NCI-H1105 (cell line): ENCODE measurements at places on chromosomes 12 and 14.

GRCh38 chr12:14913381-14913781 is 25.0 kb downstream of the ERP27 start:
- no peak for DNase-seq

DNA sequence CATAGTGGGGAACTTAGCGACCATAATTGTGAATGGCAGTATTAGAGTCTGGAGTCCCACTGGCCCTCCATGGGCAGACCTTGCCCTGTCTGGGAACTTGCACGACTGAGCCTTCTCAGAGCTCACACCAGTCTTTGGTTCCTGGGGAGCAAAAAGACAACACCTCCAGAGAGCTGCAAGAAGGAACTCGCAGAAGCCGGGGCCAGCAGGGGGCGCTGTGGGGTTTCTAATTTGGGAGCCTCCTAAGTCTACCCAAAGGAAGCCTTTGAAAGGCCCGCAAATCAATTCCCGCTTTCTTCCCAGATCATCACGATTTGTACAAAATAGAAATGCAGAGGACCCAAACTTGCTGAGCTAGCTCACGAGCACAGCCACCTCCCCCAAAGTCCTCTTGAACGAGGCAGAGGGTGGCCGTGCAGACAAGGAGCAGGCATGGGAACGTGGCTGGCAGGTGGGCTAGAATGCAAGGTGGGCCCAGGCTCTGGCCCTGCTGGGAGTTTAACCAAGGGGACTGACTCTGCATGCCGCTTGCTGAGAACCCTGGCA is 46.3 kb upstream of the FBXO21 start:
- peak; percentile 78 for DNase-seq

DNA sequence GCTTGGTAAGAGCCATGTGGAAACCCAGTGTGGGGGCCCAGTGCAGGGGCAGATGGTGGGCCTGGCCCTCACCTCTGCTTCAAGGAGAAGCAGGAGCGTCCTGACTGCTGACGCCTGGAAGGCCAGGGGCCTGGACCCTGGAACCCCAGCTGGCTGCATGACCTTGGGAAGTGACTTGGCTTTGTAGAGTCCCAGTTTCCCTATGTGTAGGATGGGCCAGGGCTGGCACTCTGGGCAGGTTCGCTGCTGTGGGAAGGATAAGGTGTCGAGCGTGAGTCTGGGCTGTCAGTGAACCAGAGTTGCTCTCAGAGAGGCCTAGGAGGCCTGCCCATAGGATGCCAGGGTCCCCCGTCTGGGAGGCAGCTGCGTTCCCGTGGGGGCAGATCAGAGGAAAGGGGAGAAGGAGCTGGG is 43.2 kb downstream of the TRAFD1 start:
- DNase-seq, result no peak

DNA sequence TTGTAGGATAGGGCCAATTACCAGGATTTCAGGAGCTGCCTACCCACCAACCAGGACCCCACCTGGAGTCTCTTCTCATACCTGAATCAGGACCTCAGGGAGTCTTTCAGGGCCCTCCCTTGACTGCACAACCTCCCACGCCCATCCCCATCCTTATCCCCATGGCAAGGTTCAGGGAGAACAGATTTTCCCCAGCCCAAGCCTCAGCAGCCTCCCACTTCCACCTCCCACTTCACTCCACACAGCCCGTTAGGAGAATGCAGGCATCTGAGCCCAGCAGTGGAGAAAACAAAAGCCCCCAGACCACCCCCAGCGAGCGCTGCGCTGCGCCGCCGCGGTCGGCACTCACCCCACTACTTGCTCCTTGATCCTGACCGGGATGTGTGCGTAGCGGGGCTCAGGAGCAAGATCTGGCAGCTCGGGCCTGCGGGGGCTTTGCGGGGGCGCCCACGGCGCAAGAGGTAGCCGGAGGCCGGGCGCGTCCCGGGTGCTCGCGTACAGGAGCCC is 1.4 kb downstream of the B4GALNT1 start:
- DNase-seq, result no peak

- DNase-seq, result no peak
Measured at GRCh38 chr12:118436986-118437385, 60.6 kb downstream of the SUDS3 start.
